ENCODE measurements at places on chromosomes 7 and 10.
A peak's percentile ranks its signal among the peaks of the same experiment; 100 is the strongest.

DNA sequence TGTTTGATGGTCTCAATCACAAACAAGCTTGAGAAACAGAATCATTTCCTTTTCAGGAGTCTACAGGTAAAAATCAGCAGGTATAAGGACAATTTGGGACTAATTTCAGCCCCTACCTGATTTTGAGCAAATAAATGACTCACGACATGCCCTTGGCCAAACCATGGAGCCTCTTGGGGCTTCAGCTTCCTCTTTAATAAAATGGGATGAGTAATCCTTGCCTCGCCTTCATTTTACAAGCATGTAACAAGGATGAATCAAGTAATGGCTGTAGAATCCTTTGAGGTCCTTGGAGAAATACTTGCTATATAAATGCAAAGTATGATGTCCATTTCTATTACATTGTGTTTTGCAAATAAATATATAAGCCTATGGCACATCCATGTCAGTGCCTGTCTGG, 212.8 kb upstream of the PODXL start:
- no peak for DNase-seq

GRCh38 chr7:111744501-111745155, 182.3 kb upstream of the IMMP2L start:
- peak; percentile 38 for DNase-seq

- no peak for DNase-seq
Measured at GRCh38 chr10:50452603-50453002, 171.2 kb downstream of the SGMS1 start.

- DNase-seq: no peak
Measured at GRCh38 chr7:81560708-81561107, 209.1 kb downstream of the HGF start.

GRCh38 chr10:91713461-91714072, 80.7 kb upstream of the PPP1R3C start:
- DNase-seq: no peak

- DNase-seq: no peak
Measured at GRCh38 chr7:133955208-133955607, 171.9 kb upstream of the LRGUK start.

DNA sequence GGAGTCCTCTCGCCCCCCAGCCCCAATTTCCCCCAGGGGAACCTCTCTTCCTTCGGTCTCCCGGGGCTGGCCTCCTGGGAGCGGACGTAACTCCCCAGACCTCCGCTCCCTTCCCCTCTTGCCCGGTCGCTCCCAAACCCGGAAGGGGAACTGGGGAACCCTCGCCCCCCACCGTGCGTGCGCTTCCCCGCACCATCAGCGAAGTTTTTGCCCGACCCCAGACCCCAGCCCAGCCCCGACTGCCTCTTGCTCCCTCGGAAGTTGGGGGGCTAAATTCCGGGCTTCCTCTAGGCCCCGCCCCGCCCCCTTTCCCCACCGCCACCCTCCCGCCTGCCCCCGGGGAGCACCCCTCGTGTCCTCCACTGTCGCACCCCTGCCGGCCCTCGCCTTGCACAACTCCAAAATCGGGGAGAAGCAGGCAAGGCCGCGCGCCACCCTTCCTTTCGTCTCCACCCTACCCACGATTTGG, 436 bp downstream of the GNB2 start:
- no peak for DNase-seq

- DNase-seq: no peak
Measured at GRCh38 chr10:30445711-30446110, 11.7 kb downstream of the MAP3K8 start.

DNA sequence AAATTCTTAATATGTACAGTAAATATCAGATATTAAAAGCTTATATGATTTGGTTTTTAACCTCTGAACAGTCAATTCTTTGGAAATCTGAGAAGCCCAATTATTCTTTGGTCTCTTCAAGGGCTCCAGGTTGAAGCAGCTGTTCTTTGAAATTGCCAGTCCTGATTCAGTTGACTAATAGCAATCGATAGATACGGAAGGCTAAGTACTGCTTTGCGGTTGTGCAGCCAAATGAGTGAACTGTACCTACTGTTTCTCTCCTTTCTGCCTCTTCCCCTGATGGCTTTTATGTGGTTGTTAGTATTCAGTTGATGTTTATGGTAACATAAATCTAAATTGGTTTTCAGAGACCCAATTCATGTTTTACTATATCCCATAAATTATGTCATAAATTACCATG, 103.1 kb upstream of the RPA3 start:
- DNase-seq: no peak

- no peak for DNase-seq
Measured at GRCh38 chr7:6612819-6613218, 2.6 kb upstream of the ZNF853 start.

GRCh38 chr7:125618516-125618915, 688.9 kb upstream of the POT1 start:
- no peak for DNase-seq

Data from fibroblast of the conjunctiva (primary cell).